ENCODE measurements at places on chromosomes 1 and 21.

GRCh38 chr21:42923553-42924432, 1.6 kb downstream of the ERVH48-1 start:
- peak; percentile 81 for DNase-seq

DNA sequence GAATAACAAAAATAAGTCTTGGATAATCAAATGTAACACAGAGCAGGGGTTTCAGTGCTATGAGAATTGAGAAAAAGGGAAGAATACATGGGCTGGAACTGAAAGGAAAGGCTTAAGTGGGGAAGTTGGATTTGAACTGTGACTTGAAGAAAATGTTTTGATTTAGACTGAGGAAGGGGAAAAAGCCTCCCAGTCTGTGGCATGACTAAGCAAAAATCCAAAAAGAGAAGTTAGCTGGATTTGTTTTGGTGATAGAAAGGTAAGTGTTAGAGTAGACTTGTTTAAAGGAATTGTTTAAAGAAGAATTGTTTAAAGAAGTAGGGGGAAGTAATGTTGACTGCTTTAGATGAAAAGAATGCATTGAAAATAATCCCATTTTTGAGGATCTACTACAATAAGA, 46.0 kb downstream of the KCNK2 start:
- DNase-seq, result no peak

GRCh38 chr1:48469616-48470480, 2.2 kb downstream of the SPATA6 start:
- peak; percentile 12 for DNase-seq

GRCh38 chr1:113931451-113931851, 2.3 kb downstream of the HIPK1 start:
- DNase-seq, result no peak

DNA sequence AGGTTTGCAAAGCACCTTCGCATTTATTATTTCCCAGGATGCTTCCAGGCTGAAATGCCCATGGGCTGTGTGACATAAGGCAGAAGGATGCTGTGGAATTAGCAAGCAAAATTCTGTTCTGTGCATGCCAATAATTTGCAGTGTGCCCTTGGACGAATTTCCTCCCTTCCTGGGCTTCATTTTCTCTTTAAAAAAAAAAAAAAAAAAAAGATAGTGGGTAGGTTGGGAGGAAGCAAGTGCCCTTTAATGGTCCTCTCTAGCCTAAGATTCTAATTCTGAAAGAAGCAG, 2.5 kb upstream of the ID3 start:
- no peak for DNase-seq

Data from fibroblast of skin of left quadriceps (primary cell).